ENCODE measurements at places on chromosomes 11 and 22. TPM values are rescaled to one million over a fixed set of nuclear protein-coding genes. Genes with fewer than 3 reads are reported as not detected.

Gene APOA5
- polyA plus RNA-seq: not detected

Gene TMPRSS13
- polyA plus RNA-seq: 0.29 TPM

Gene SPI1
- not detected for polyA plus RNA-seq

Gene TRMT112
- 254 TPM for polyA plus RNA-seq

Gene DTX4
- polyA plus RNA-seq: 24.0 TPM

Gene PLA2G3
- polyA plus RNA-seq: not detected

Gene PANX2
- 0.10 TPM for polyA plus RNA-seq

Gene SOX6
- polyA plus RNA-seq: 15.1 TPM

Gene POU2AF2
- 0.14 TPM for polyA plus RNA-seq

Gene SCUBE2
- 30.5 TPM for polyA plus RNA-seq

Gene SGSM1
- polyA plus RNA-seq: 0.77 TPM

Gene YPEL1
- polyA plus RNA-seq: 12.1 TPM

Gene MFRP
- not detected for polyA plus RNA-seq

Gene MUC5AC
- polyA plus RNA-seq: 0.01 TPM

Measured in muscle of arm (tissue), 14 donors.